Natural killer cell treated with Interleukin-12 subunit alpha and Interleukin-12 subunit beta and Interleukin-15 and Interleukin-18, amount 100 ng/mL, for 72 hours (primary cell): ENCODE measurements at places on chromosomes 4 and X. TPM values are rescaled to one million over a fixed set of nuclear protein-coding genes. Genes with fewer than 3 reads are reported as not detected.

HHIP gene
- total RNA-seq, result not detected

CTAG2 gene
- total RNA-seq, result not detected

BTK gene
- total RNA-seq, result 0.38 TPM

SLC6A14 gene
- not detected for total RNA-seq

TMEM154 gene
- 14.9 TPM for total RNA-seq

LAP3 gene
- total RNA-seq, result 137 TPM

DNA sequence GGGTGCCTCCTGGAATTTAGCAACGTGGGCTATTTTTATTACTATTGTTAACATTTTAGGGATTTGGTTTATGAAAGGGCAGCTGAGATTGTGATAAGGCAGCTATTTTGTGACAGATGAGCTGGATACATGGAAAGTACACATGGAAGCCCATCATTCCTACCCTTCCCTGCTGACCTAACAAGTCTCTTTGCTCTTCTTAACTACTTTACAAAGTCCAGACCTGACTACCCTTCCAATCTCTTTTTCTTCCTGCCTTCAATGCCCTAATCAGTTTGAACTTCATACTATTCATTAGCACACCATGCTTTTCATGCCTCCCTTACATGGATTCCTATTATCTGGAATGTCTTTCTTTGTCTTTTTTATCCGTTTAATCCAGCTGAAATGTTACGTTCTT lies 9.4 kb upstream of the AFP start:
- DNase-seq, result no peak

GRCh38 chr4:150514709-150515108 lies 67.2 kb upstream of the MAB21L2 start:
- DNase-seq, result no peak

- DNase-seq, result no peak
Measured at GRCh38 chr4:52780617-52781354, 29.6 kb upstream of the ERVMER34-1 start.

DNA sequence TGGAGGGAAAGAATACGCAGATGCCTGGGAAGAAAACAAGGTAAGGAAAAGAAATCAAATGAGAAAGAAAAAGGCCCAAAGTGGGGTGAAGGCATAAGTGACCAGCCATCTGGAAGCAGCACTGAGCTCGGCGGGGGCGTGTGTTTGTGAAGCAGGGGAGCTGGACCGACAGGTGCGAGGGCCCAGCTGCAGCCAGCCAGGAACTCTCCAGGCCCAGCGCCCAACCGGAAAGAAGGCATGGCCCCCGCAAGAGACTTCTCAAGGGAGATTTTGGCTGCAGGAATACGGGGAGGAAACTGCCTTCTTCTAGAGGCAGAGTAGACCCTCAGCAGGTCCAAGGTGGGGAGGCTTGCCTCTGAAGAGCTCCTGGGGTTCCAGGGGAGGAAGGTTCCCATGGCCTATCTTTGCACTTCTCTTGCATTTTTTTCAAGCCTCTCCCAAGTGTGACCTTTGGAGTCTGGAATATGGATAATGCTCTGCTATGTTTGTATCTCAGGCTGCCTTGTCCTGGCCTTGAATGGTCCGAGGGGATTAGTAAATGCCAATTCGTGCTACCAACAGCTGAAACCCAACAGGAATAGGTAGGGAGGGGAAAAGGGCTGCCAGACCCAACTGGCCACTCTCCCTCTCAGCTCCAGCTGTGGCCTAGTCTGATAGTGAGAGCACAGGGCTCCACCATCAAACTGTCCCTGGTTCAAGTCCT lies 10.8 kb upstream of the CITED1 start:
- DNase-seq, result no peak

GRCh38 chr4:109263721-109264120 lies 38.7 kb downstream of the COL25A1 start:
- DNase-seq, result no peak

GRCh38 chr4:178037459-178038214 lies 595.4 kb upstream of the AGA start:
- no peak for DNase-seq

GRCh38 chr4:70802928-70803580 lies 36.6 kb downstream of the GRSF1 start:
- DNase-seq, result no peak

- DNase-seq, result no peak
Measured at GRCh38 chrX:44063606-44064005, 90.4 kb upstream of the NDP start.

GRCh38 chr4:155972098-155972497 lies 18.4 kb upstream of the CTSO start:
- DNase-seq, result no peak
